ENCODE measurements at places on chromosomes 1 and 21.

DNA sequence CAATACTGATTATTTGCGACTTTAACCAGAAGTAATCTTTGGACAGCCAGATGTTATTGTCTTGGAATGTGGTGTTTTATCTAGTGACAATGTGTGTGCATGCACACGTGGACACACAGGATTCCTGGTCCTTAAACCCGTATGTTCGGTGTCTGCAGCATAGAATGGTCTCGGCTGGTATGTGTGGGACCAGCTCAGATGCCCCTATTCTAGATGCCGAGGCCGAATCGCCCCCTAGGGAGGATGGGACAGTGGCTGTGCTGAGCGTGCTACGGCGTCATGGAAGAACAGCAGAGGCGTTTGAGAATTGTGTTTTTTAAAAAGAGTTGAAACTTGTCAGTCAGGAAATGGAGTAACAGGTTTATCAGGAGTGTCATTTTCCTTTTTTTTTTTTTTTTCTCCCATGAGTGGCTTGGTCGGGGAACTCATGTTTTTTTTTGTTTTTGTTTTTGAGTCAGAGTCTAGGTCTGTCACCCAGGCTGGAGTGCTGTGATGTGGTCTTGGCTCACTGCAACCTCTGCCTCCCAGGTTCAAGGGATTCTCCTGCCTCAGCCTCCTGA lies 30.1 kb downstream of the SKI start:
- no peak for DNase-seq
- H3K36me3 ChIP-seq, result peaks cover 26% of the 10 kb centered on the region
- no peaks in the 10 kb centered on the region for H3K27me3 ChIP-seq
- peaks cover 6% of the 10 kb centered on the region for H3K4me1 ChIP-seq

DNA sequence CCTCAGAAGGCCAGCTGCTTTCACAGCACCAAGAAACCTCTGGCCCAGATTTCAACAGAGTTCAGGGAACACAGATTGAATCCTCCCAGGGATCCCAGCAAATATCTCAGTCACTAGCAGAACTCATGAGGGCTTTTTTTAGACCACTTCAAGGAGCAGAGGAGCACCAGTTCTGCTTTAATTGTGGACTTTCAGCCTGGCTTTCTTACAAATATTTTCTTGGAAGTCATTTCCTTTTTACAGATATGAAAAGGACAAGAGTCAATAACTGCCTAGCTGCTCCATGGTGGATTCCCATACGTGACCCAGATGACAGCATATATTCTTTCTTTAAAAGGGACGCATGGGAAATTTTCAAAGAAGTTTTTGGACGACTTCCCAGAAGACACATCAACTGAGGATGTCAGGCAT lies 6.4 kb upstream of the LRRC8B start:
- no peaks in the 10 kb centered on the region for H3K36me3 ChIP-seq
- no peak for DNase-seq
- peaks cover 9% of the 10 kb centered on the region for H3K27me3 ChIP-seq

- H3K4me1 ChIP-seq, result no peaks in the 10 kb centered on the region
- no peaks in the 10 kb centered on the region for H3K36me3 ChIP-seq
- peak overlapping the region; percentile 3 for H3K4me3 ChIP-seq
- no peaks in the 10 kb centered on the region for H3K27me3 ChIP-seq
Measured at GRCh38 chr1:207861442-207862177, 49.3 kb downstream of the CD34 start.

DNA sequence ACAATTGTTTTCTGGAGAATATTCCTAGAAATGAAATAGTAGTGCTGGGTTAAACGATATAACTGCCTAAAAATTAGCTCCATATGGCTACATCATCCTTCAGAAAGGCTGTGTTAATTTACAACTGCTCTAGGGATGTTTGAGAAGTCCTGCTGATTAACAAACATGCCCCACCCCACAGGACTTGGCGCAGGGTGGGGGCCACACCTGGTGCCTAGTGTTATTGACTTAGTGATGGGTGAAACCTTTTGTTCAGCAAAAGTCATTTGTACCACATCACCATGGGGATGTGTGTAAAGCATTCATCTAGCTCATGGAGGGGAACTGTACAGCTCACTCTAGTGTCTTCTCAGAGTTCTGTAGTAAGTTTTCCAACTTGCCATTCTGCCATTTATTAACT lies 492.8 kb downstream of the CAMTA1 start:
- H3K4me3 ChIP-seq, result no peak overlapping the region
- DNase-seq, result no peak
- no peaks in the 10 kb centered on the region for H3K36me3 ChIP-seq
- no peaks in the 10 kb centered on the region for H3K4me1 ChIP-seq
- H3K27me3 ChIP-seq, result no peaks in the 10 kb centered on the region
- no peak overlapping the region for H3K27ac ChIP-seq

DNA sequence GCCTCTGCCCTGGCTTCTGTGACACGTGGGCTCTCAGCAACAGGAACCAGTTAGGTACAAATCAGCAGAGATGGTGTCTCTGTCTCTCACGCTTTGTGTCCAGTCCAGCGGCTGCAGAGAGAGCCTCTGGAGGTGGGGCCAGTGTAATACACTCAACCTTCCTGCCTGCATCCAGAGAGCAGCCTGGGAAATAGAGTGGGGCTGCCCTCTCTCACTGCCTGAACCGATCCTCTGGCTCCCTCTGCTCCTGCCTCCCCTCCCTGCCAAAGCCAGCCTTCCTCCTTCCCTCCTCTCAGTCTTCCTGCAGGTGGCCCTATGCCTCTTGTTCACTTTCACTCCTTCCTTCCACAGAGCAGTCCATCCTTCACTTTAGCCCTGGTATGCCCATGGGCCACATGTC lies at the start of gene ZNF648:
Gene ZNF648, minus strand, starts transcription at position 119 of the 400 bp plus-strand sequence. CDS start 3,702 bp downstream, outside the sequence.
- no peak within 1 kb of the TSS for H3K4me3 ChIP-seq
- H3K27me3 ChIP-seq, result no peaks in the 10 kb centered on the region
- no peaks in the 10 kb centered on the region for H3K36me3 ChIP-seq
- peaks cover 1% of the 10 kb centered on the region for H3K4me1 ChIP-seq
- no peak for DNase-seq

GRCh38 chr21:45132841-45133573 lies 58.6 kb downstream of the ADARB1 start:
- no peaks in the 10 kb centered on the region for H3K27me3 ChIP-seq
- no peaks in the 10 kb centered on the region for H3K36me3 ChIP-seq
- no peak for DNase-seq
- H3K4me1 ChIP-seq, result no peaks in the 10 kb centered on the region
- no peak overlapping the region for H3K4me3 ChIP-seq
- H3K27ac ChIP-seq, result no peak overlapping the region

DNA sequence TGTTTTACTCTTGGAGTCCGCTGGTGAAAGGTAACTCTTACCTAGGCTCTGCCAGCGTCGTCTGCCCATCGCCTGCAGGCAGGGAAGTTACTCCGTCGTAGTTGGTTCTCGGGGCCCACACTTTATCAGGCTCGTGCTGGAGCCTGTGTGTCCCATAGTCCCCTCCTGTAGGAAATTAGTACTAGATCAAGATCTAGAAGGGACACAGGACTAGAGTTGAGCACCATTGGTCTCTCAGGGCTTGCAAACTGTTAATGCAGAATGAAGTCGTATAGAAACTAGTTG lies 940 bp downstream of the SRRM1 start:
- H3K27me3 ChIP-seq, result no peaks in the 10 kb centered on the region
- H3K27ac ChIP-seq, result no peak overlapping the region
- no peak for DNase-seq
- peaks cover 5% of the 10 kb centered on the region for H3K4me1 ChIP-seq
- H3K4me3 ChIP-seq, result peak overlapping the region; percentile 76
- peaks cover 45% of the 10 kb centered on the region for H3K36me3 ChIP-seq

- no peak for DNase-seq
- no peaks in the 10 kb centered on the region for H3K36me3 ChIP-seq
- H3K4me1 ChIP-seq, result peaks cover 3% of the 10 kb centered on the region
- peaks cover 2% of the 10 kb centered on the region for H3K27me3 ChIP-seq
- no peak overlapping the region for H3K27ac ChIP-seq
Measured at GRCh38 chr1:41618066-41618825, 133.8 kb upstream of the EDN2 start.

DNA sequence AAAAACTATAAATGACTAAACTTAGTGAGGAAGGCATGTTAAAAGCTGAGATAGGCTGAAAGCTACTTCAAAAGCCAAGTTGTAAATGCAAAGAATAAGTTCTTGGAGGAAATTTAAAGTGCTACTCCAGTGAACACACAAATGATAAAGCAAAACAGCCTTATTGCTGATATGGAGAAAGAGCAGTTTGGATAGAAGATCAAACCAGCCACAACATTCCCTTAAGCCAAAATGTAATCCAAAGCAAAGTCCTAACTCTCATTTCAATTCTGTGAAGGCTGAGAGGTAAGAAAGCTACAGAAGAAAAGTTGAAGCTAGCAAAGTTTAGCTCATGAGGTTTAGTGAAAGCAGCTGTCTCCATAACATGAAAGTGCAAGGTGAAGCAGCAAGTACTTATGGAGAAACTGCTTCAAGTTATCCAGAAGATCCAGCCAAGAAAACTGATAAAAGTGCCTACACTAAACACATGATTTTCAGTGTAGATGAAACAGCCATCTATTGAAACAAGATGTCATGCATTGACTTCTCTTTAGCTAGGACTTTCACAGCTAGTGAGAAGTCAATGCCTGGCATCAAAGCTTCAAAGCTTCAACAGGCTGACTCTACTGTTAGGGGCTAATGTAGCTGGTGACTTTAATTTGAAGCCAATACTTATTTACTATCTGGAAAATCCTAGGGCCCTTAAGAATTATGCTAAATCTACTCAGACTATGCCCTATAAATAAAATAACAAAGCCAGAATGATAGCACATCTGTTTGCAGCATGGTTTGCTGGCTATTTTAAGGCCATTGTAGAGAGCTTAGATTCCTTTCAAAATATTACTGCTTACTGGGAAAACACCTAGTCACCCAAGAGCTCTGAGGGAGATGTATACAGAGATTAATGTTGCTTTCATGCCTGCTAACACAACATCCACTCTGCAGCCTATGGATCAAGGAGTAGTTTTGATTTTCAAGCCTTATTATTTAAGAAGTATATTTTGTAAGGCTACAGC lies 188.6 kb downstream of the EIF4G3 start:
- no peaks in the 10 kb centered on the region for H3K36me3 ChIP-seq
- H3K27me3 ChIP-seq, result no peaks in the 10 kb centered on the region

DNA sequence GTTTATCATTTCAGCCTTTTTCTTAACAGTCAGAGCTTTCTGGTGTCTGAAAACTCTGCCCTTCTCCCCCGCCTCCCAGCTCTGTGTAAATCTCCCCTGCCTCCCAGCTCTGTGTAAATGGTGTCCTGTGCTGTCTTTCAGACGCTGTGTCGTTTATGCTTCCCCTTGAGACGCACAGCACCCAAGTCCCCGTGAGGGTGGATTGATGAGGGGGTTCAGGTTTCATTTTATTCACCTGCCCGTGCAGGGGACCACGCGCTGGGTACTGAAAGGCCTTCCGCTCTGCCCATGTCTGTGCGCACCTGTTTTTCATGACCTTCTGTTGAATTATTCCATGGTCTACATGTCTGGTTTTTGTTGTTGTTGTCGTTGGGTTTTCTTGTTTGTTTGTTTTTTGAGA lies 108.2 kb upstream of the COL6A1 start:
- no peaks in the 10 kb centered on the region for H3K36me3 ChIP-seq
- DNase-seq, result no peak
- H3K4me1 ChIP-seq, result peaks cover 23% of the 10 kb centered on the region
- no peaks in the 10 kb centered on the region for H3K27me3 ChIP-seq
- H3K4me3 ChIP-seq, result no peak overlapping the region

- peaks cover 11% of the 10 kb centered on the region for H3K4me1 ChIP-seq
- DNase-seq, result no peak
- H3K27me3 ChIP-seq, result no peaks in the 10 kb centered on the region
- H3K4me3 ChIP-seq, result no peak overlapping the region
Measured at GRCh38 chr1:16012590-16013219, 5.1 kb downstream of the HSPB7 start.

DNA sequence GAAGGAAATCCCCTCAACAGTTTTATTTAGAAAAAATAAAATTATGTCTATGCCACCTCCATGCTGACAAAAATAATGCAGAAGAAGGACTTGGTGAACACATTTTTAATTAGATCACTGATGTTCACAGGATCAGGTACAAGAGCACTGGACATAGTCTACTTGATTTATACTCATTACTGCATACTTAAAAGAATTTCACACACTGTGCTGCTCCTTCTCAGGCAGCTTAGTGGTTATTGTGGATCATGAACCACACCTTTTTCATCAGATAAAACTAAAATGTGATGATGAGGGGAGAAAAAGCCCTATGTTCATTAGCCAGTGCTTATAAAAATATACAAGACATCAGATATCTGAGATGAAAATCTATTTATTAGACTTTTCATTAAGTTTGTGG lies 103.3 kb upstream of the DPH5 start:
- no peak overlapping the region for H3K4me3 ChIP-seq
- no peak overlapping the region for H3K27ac ChIP-seq
- H3K36me3 ChIP-seq, result no peaks in the 10 kb centered on the region
- H3K27me3 ChIP-seq, result no peaks in the 10 kb centered on the region
- peaks cover 6% of the 10 kb centered on the region for H3K4me1 ChIP-seq

Data from neuronal stem cell (in vitro differentiated cells).